Activated T-cell treated with anti-CD3 and anti-CD28 coated beads for 4 hours (primary cell): ENCODE measurements at places on chromosomes 12 and 14.

DNA sequence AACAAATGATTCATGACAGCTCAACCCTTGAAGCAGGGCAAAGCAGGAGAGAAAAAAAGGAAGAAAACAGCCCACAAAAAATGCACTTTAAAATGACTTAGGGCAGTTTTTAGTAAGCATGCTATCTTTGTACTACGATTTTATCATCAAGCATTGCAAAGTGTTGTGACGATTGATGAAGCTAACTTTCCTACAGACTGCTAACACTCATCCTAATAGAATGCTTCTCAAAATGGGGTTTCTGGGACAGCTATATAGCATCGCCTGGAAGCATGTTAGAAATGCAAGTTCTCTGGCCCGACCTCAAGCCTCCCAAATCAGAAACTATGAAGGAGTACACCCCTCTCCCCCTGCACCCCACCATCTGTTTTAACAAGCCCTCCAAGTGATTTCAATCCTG lies 256.4 kb downstream of the SSPN start:
- DNase-seq, result no peak

- no peak for DNase-seq
Observed at GRCh38 chr14:58814466-58814865, 176.7 kb downstream of the DACT1 start.

- no peak for DNase-seq
Observed at GRCh38 chr14:72906316-72906715, 12.4 kb upstream of the DPF3 start.

DNA sequence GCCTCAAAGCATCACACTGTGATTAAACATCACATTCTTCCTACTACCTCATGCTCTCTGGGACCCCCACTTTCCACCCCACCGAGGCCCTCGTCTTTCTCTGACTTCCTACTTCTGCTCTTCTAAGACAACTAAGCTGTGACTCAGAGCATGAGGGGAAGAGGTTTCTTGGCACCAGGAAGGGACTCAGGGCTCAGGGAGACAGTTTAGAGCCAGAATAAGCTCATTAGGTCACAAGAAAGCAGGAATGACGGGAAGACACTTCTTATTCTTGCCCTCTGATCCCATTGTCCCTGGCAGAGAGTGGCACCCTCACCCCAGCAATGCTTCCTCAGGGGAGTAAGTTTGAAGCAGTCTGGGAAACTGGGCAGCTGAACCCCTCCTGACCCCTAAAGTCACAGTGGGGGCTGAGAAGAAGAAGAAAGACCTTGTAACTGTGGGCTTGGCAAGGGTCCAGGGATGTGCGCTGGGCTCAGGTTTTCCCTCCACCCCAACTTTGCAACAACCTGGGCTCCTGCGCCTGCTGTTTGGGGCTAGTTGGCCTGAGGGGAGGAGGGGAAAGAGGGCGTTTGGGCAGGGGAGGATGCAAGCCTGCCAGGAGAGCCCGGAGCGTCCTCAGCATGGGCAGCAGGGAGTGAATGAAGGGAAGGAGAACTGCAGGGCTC lies 64.6 kb upstream of the ACTN1 start:
- no peak for DNase-seq

DNA sequence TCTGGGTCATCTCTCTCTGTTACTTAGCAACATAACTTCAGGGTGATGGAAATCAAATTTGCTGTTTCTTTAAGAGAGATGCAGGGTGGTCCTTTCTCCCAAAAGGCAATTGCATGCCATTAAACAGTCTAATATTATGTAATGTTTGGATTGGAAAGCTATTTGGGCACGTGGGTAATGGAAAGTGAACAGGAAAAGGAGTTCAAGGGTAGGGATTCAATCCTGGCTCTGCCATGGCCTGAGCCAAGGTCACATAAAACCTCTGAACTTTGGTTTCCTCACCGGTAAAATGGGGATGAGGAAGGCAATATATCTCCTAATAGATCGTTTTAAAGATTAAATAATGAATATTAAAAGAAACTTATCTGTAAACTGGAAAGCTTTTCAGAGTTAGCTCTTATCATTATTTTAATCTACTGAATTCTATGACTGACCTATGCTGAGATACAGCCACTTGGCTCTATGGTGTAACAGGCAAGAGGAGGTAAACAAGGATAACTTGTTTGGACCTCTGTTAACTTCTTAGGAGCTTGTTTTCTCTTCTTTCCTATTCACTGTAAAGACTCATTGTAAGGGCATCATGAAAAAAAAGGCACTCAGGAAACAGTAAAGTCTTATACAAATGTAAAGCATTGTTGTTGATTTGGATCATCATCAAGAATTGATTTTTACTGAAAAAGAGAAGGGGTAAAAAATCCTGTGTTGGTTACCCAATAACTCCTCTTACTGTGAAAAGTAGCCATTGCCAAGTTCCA lies 55.7 kb upstream of the OVCH1 start:
- DNase-seq, result no peak

DNA sequence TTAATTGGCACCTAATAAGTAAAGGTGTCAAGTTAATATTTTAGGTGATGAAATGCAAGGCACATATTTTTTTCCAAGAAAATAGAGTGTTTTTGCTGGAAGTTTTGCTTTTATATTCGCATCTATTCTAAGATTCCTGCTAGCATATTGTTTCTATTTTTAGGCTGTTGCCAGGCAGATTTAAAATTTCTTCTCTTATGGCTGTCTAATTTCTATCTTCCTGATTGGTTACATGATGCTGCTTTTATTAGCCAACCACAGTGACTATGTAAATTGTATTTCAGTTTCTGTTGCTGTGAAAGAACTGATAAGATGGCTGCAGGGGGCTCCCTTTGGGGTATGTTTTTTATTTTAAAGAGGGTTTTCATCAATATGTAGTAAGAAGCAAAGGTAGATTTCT lies 42.7 kb downstream of the ATF7IP start:
- DNase-seq, result no peak

DNA sequence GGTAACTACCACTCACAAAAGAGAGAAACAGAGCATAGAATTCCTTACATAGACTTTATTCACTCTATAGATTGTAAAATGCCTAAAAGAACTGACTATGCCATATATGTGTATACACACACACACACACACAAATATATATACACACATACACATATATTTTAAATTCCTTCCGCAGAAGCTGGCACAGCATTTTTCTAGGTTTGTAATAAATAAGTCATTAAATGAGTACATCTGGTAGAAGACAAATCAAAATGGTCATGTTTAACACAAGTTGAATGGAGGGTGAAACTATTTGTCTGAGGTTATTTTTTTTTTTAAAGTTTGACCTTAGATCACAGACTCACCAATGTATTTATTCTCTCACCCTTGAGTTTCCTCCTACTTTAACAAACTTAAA lies 58.2 kb downstream of the CCER1 start:
- DNase-seq, result no peak

- DNase-seq, result no peak
Observed at GRCh38 chr12:116266168-116266601, 11.3 kb downstream of the MED13L start.

DNA sequence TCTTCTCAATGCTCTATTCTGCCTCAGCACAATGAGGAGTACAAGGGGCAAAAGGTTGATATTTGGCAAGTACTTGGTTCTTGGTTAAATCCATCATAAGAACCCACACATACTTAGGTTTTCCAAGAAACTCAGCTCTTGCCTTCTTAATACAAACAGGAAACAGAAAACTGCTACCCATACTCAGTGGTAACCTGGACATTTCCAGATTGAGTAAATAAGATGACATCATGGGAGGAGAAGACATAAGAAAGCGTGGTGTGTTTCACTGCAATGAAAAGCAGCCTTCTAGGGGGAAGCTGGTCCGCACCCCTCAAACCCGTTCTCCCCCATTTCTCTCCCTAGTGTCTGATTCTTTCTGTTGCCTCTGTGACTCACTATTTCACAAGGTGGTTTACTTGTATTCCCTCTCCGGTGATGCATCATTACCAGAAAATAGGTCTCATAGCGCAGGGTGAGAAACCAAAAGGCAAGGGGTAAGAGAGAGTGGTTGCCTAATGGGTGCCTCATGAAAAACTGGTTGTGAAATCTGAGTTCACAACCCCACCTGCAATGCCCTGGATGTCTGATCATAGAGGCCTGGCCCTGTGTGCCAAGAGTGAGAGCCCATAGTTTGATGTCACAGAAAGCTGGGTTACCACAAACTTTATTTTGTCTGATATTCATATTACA lies 326.5 kb upstream of the TBX3 start:
- DNase-seq, result no peak

DNA sequence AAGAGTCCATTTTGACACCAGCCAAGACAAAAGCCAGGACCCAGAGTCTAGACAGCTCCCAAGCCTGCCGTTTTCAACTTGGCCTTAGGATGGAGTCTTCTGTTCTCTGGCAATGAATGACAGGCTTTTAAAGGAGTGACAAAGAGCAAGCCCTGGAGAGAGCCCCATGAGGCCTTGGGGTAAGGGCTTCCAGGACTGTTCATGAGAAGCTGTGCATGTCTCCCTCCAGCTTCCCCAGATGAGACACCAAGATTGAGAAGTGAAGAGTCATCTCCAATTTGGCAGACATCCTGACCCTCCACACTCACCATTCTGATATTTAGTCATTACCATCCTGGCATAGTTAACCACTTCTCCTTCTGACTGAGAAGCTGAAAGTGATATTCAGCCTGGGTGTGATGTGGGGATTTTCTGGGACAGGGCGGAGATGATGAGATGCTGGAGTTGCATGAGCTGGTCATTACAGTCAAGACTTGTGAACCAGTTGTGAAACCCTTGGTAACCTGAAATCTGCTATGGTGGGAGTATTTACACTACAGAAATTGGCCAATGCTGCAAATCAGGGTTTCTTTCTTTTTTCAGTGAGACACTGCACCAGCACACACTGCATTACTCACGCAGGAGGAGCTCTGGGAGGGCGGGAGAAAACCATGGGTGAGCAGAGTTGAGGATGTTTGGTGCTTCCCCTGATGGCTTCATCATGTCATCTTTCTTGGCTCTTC lies 77.8 kb downstream of the VCPKMT start:
- DNase-seq, result no peak

DNA sequence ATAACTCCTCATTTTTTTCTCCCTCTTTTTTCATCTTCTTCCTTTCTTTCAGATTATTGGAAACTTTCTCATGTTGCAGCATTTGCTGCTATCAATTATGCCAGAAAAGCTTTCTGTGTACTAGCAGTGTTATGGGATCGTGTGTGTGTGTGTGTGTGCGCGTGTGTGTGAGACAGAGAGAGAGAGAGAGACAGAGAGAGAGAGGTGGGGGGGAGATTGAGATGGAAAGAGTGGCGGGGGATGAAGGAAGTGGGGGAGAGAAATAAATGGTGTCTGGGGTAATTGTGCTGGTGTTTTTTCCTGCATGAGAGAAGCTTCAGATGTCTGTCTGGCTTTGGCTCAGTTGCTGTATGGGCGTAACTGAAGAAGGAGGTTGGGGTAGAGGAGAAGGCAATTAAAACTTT lies 268.9 kb downstream of the RAD51B start:
- no peak for DNase-seq

DNA sequence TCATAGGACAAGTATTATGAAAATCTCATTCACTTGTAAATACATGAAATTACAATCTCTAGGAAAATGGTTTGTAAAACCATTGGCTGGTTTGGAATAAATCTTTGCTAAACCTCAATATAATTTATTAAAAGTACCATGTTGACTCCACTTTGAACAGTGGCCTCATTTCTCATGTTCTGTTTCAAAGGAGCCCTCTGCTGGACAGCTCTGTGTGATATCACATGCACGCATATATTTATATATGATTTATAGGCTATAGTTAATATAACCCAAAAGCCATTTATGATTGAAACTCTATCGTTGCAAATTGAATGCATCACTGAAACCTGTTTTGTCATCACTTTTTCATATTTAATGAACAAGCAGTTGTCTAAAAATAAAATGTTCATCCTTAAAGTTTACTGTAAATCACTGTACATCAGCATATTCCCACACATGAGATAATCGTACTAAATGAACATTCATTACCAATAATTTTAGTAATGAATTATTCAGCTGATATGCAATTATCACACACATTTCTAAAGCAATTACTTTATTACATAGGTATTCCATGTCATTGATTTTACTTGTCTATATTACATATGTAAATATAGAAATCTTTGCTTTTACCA lies 493.8 kb downstream of the NPAS3 start:
- no peak for DNase-seq

GRCh38 chr12:109873653-109874052 lies 6.7 kb downstream of the GLTP start:
- DNase-seq, result no peak

- DNase-seq, result no peak
Observed at GRCh38 chr14:68569970-68570409, 222.9 kb downstream of the ZFP36L1 start.

DNA sequence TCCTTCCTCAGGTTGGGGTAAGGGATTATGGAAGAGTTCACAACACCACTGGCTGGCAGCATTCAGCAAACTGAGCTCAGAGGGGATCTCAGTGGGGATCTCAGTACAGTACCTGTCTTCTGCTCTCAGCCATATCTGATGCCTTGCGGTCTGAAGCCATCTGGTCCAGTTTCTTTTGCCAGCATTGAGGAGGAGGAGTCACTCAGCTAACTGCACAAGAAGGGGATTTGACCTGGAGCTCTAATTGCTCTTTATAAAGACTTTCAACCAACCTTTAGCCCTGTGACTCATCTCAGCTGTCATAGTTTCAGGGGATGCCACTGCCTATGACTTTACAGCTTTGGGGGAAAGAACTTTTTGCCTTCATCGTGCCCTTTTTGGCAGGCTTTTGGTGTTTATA lies 44.9 kb downstream of the JKAMP start:
- no peak for DNase-seq

DNA sequence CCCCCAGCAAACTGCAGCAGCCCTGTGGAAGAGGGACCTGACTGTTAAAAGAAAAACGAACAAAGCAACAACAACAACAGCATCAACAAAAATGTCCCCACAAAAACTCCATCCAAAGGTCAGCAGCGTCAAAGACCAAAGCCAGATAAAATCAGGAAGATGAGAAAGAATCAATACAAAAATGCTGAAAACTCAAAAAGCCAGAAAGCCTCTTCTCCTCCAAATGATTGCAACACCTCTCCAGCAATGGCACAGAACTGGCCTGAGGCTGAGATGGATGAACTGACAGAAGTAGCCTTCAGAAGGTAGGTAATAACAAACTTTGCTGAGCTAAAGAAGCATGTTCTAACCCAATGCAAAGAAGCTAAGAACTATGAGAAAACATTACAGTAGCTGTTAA lies 45.4 kb upstream of the PPP4R3A start:
- no peak for DNase-seq

DNA sequence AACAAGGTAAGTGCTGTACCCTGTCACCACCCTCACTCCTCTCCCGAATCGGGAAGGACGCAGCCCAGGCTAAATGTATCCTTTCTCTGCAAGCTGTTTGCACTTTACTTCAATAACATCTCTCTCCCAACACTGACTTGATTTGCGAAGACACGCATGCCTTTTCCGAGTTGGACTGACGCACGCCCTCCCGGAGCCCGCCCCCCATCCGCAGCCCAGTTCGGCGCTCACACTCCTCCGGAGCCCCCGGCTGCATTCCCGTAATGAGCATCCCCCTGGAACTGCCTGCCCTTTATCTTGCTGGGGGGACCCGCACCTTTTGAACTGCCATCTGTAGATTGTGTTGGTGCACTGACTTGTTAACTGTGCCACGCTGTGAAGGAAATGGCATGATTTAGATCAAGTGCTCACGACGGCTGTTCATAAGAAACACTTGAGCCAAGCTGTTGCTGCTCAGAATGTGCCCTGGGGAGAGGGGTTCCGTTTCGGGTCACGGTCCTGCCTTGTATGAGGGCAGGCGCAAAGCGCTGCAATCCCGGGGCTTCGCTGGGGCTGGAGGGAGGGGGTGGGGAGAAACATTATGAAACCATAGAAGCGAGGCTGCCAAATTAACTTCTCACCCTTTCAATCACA lies 176.6 kb upstream of the CDKN3 start:
- DNase-seq, result no peak

- DNase-seq, result no peak
Observed at GRCh38 chr14:74563233-74563585, 48.8 kb downstream of the LTBP2 start.

GRCh38 chr12:30000401-30000800 lies 216.7 kb upstream of the TMTC1 start:
- DNase-seq, result no peak
